ENCODE measurements at places on chromosomes 1 and 21. TPM values are rescaled to one million over a fixed set of nuclear protein-coding genes. Genes with fewer than 3 reads are reported as not detected.

DNA sequence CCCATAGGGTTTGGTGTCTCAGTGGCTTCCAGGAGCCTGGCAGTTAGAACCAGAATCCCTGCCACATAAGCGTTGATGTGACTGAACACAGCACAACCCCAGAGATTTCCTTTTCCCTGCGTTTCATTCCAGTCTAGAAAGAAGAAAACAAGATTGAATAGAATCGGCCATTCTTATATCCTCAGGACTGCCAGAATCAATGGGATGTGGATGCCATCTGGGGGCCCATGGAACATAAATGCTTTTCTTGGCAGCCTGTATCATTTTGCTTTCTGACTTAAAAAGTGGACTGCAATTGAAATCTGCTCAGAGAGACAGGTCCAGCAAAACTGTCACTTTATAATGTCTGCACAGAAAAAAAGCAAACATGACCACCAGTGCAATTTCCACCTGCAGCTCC lies 80.3 kb downstream of the DISC1 start:
- no peak for DNase-seq

- DNase-seq, result no peak
Measured at GRCh38 chr1:178552856-178553255, 39.9 kb downstream of the TEX35 start.

GRCh38 chr1:31244326-31244725 lies 4.6 kb upstream of the NKAIN1 start:
- no peak for DNase-seq

The DENND2C gene
- 1.9 TPM for total RNA-seq

DNA sequence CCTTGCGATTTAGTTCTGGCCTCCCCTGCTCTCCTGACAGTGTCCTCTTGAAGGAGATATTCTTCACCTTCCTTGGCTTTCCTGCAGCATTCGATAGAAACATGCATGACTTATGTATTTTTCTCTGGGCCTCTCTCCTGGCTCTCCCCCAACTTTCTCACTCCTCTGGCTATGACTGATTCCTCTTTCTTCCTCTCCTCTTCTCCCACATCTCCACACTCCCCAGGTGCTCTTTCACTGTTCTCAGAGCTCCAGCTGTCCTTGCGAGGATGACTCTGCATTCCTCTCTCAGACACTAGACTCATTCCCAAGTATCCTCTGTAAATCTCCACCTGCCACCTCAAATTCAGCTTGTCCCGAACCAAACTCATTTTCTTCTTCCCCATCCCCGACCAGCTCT lies 18.0 kb downstream of the LRRC42 start:
- no peak for DNase-seq

DNA sequence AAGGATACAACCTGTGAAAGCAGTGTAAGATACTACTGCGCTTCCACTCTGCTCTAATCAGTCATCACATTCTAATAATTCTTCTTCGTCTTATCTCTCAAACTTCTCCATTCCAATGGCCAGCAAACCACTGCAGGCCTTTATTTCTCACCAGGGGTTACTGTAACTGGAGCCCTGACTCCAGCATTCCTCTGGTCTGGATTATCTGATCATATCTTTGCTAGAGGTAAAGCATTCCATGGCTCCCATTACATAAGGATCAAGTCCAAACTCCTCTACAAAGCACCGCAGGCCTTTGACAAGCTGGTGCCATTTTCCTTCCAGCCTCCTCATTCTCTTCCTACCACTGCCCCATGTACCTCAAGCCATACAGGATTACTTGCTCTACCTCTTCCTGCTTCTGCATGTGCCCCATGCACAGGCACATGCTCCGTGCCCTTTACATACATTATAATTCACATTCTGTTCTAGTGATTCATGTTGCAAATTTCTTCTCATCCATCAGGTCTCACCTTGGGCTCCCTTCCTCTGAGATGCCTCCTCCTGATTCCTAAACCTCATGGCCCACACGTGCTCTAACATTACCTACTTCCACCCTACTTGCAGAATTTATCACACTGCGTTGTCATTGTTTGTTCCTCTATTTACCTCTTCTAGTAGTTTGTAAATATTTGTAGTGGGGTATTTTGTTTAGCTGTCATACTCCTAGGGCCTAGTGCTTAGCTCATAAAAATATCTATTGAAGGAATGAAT lies 9.3 kb upstream of the SERBP1 start:
- no peak for DNase-seq

- DNase-seq, result no peak
Measured at GRCh38 chr1:113751516-113751915, 7.8 kb downstream of the PHTF1 start.

The PRKAA2 gene
- total RNA-seq, result 0.20 TPM

The PRRX1 gene
- total RNA-seq, result 5.6 TPM

- no peak for DNase-seq
Measured at GRCh38 chr1:109523706-109524105, 14.2 kb upstream of the AMIGO1 start.

The CLDN19 gene
- not detected for total RNA-seq

The RNF207 gene
- total RNA-seq, result 6.4 TPM

The SLC45A3 gene
- total RNA-seq, result 11.0 TPM

DNA sequence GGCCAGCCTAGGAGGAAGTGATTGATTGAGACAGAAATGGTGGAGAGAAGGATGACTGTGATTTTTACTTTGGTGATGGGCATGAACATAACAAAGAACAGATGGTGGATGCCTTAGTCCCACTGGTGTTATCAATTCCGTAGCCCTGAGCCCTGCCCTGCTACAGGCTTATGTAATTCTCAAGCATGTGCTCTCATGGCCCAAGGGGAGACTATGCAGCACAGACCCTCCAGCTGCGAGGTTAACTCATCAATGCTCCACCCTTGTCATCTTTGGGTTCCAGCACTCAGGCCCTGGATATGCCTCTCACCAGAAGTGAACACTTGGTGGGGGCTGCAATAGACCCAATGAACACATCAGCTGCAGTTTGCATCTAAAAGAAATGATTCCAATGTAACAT lies 62.7 kb upstream of the LRRC8D start:
- DNase-seq, result no peak

- DNase-seq, result no peak
Measured at GRCh38 chr1:23727362-23727811, 15.9 kb upstream of the ELOA start.

The SLAMF7 gene
- not detected for total RNA-seq

DNA sequence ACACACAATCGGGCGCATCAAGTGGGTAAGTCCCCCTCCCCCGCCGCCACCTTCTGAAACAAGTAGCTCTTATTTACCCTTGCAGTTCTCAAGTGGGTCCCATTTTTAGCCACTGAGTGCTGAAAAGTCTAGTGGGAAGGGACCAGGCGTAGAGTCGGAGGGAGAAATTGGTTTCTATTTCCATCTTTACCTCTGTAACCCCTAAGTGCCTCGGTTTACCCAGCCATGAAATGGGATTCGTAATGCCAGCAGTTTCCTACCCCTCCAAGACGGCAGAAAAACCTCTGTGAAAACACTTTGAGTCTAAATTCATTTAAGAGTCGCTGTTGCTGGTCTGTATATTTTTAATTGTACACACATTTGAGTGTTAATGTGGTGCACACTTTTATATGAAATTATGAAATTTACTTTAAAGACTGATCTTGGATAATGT lies 928 bp downstream of the TLCD4 start:
- DNase-seq, result peak; percentile 12

- no peak for DNase-seq
Measured at GRCh38 chr1:164563721-164564360, 4.9 kb downstream of the PBX1 start.

- no peak for DNase-seq
Measured at GRCh38 chr1:61123326-61123725, 41.0 kb downstream of the NFIA start.

- no peak for DNase-seq
Measured at GRCh38 chr21:33578214-33578613, 10.3 kb downstream of the DONSON start.

- peak; percentile 86 for DNase-seq
Measured at GRCh38 chr21:29193072-29193471, 62.6 kb downstream of the MAP3K7CL start.

GRCh38 chr1:6795203-6795602 lies 9.9 kb downstream of the CAMTA1 start:
- no peak for DNase-seq

The TFF2 gene
- not detected for total RNA-seq

The MAP3K21 gene
- 0.98 TPM for total RNA-seq

DNA sequence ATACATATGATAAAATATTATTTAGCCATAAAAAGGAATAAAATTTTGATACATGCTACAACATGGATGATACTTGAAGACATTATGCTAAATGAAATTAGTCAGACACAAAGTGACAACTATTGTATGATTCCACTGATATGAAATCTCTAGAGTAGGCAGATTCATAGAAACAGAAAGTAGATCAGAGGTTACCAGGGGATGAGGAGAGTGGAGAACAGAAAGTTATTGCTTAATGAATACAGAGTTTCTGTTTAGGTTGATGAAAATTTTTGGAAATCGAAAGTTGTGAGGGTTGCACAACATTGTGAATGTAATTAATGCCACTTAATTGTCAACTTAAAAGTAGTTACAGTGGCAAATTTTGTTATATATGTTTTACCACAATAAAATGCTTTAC lies 315.7 kb upstream of the USP25 start:
- DNase-seq, result no peak

DNA sequence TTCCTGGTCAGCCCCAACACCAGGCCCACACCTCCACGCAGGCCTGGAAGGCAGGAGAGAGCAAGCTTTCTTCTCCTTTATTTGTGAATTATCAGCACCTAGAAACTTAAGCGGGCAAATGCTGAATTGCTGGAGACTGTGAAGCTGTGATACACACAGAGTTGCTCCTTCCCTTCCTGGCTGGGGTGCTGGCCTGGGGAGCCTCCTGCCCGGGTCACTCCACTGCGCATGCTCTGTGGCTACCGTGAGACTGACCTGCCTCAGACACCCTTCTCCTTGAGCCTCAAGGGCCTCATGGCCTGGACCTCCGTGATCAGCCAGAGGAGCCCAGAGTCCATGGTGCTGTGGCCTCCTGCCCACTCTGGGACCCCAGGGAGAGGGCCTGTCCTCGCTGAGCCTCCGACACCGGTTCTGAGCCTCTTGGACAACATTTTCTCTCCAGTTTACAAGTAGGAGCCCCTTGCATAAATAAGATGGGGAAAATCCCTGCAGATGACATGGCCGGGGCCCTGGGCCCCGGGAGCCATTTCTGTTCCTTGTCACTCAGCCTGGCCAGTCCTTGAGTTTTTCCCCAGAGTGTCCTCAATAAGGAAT lies 18.0 kb downstream of the AGPAT3 start:
- no peak for DNase-seq

The RBM15 gene
- 60.3 TPM for total RNA-seq

DNA sequence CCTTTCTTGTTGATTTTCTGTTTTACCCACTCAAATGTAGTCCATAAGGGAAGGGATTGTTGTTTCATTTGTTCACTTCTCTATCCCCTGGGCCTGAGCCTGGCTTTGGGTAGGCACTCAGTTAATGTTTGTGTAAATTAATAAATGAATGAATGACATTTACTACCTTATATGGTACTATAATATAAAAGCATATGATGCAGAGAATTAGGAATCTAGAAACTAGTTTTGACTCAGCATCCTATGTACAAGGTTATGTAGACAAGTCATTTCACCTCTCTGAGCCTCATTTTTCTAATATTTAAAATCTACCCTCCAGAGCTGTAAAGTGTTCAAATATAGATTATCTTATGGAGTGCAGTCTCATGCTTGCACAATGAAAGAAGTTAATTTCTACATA lies 68.9 kb upstream of the S1PR1 start:
- DNase-seq, result no peak

The OR2T2 gene
- total RNA-seq, result not detected

GRCh38 chr1:99858881-99859280 lies 8.7 kb downstream of the AGL start:
- DNase-seq, result no peak

- DNase-seq, result no peak
Measured at GRCh38 chr1:47409311-47410067, 6.6 kb upstream of the FOXE3 start.

Data from A673 (cell line).